ENCODE measurements at places on chromosomes 1 and 21.

GRCh38 chr21:25326181-25326580 lies 281.1 kb downstream of the MRPL39 start:
- no peak for DNase-seq

DNA sequence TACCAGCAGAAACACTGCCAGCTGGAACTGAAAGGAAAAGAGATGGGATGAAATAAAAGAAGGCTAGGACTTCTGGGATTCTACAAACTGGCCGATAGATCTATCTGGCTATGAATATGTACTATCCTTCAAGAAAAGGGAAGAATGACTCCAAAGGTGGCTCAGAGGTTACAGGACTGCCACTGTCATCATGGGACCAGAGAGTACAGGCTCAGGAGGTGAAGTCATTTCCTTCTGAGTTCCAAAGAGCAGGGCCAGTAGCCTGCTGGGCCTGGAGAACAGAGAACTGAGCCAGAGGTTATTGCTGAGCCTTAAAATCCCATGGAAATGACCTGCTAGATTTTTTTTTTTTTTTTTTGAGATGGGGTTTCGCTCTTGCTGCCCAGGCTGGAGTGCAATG lies 27.6 kb downstream of the ZNF496 start:
- no peak for DNase-seq

DNA sequence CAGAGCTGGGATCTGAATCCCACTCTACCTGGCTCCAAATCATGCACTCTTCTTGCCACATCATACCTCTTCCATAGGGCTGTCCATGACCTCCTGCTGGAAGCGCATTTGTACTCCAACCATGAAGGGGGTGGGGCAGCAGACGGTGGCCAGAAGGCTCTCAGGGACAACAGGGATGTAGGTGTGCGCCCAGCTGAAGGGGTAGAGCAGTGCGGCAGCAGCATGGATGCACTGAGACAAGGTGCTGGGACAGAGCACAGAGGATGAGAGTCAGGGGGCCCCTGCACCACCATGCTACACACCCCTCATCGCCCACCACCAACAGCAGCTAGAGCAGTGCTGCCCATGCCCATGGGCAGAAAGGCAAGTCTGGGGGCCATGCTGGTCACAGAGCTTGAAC lies 8.4 kb downstream of the DENND2D start:
- no peak for DNase-seq

- no peak for DNase-seq
These were observed 9.0 kb downstream of the SH2D2A start for GRCh38 chr1:156807627-156808026.

DNA sequence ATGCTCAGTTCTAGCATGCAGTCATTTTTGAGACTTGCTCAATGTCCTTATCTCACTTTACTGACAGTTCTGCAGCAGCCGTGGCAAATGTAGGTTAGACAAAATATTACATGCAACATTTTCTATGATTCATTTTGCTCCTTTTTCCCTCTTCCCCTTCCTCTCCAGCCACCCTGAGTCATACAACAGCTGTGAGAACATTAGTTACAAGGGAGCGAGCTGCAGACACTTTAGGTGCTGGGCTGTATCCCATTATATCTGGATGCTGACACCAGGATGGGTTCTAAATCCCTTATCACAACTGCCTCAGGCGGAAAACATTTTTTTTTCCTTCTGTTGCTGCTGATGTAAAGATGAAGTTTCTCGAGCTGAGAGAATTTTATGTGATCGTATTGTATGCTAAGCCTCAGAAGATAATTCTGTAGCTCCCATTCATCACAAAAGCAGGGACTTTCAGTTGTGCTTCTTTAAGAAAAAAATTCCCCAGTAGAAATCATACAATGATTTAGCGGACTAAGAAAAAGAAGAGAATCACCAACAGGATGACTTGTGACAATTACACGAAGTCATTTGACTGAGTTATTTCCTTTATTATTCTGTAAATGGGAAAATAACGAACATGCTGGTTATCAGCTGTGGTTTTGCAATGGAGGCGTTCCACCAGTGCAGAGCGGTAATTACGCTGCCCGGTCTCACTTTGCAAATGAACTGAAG lies 345.0 kb downstream of the DISC1 start:
- DNase-seq: no peak
